Activated gamma-delta T cell treated with Interleukin-2 at 50 U/mL for 16 hours (primary cell): ENCODE measurements at places on chromosomes 2 and 18.

GRCh38 chr2:150043172-150043500, 444.3 kb downstream of the RND3 start:
- DNase-seq: no peak

DNA sequence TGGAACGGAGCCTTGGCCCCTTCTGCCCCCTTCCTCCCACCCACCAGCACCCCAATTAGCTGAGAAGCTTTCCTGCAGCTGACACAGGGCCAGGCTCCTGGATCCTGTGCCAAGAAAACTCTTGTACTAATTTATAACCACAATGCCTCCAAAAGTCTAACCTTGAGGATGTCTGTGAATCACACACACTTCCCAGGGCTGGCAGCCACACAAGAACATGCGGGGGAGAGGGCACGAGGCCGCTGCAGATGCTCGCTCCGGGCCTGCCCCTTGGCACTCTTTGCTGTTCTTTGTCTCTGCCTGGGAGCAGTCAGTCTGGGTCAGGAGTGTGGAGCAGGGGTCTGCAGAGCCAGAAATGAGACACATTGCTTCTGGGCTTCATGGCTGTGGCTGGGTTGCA, 62.7 kb upstream of the KIF5C start:
- DNase-seq: no peak

- DNase-seq: no peak
Observed at GRCh38 chr2:71608034-71608433, 154.7 kb downstream of the DYSF start.

- DNase-seq: no peak
Observed at GRCh38 chr2:155372969-155373368, 674.5 kb downstream of the KCNJ3 start.

- DNase-seq: no peak
Observed at GRCh38 chr2:182716650-182716979, 558 bp downstream of the DNAJC10 start.

DNA sequence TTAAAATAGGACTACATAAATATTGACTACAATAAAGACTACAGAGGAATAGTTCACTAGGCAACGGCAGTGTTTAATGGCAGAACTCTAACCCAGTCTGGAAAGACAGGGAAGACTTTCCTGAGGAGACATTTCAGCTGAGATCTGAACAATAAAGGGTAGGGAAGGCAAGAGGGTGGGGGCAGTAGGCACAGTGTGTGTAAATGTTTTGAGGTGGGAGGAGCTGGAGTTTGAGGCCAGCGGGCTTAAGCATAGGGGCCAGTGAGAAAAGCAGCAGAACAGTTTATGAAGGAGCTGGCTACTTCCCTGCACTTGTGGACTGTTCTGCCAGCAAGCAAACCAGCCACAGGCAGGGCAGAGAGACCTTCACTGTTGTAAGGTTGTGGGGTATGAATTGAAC, 76.6 kb upstream of the UGP2 start:
- DNase-seq: no peak

DNA sequence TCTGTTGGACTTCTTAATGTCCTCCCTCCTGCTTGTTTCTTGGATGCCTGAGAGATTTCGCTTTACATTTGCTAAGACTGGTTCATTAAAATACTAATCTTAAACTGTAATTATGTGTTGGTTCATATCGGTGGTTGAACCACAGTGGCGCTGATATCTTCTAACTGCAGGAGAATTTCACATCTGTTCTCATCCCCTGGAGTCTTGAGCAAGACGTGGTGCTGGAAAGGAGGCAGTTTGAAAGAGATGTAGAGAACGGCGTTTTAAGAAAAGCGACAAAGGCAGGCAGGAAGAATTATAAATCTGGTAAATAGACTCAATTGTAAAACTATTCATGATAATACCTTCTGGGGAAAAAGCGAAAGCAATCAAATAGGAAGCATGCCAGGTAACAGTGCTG, 79.5 kb downstream of the NXPH2 start:
- no peak for DNase-seq

DNA sequence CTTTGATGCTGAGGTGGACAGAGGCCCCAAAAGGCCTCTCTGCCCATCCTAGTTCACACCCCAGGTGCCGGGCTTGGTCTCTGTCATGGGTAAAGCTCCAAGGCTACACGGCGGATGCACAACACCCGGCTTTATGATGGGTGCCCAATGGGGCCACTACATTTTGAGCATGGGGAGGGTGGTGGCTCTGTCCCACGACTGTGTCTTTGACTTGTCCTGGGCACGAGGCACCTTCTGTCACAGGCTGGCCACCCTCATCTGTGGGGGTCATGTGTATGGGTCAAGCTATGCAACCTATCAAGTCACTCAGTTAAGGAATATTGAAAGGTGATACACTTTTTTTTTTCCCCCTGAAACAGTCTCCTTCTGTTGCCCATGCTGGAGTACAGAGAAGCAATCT, 63.7 kb downstream of the EDAR start:
- DNase-seq: no peak

- DNase-seq: no peak
Observed at GRCh38 chr2:48259811-48260210, 270.1 kb upstream of the STON1 start.

GRCh38 chr2:16332681-16333557, 332.7 kb downstream of the CYRIA start:
- DNase-seq: no peak

DNA sequence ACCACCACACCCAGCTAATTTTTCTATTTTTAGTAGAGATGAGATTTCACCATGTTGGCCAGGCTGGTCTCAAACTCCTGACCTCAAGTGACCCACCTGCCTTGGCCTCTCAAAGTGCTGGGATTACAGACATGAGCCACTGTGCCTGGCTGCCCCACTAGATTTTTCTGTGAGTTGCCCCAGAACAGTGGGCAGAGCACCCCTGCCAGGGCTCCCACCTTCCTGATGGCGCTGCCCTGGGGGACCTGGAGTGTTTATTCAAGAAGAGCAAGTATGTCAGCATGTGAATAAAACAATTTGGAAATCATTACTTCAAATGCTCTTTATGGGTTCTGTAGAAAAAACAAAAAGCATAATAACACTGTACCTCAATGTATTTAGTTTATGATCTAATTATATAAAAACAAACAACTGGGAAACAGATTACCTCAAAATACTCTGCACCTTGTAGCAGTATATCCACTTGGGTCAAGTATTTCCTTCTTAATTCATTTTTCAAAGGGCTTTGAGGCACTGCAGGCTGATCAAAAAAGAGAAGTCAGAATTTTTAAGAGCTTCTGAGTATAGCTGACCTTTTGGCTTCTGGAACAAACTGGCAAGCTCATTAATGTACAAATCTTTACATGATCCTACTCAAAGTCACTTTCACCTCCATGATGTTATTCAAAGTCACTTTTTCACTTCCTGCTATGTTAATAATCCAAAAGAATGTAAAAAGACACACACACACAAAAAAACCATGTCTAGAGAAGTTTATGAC, 8.9 kb downstream of the HJURP start:
- DNase-seq: no peak

DNA sequence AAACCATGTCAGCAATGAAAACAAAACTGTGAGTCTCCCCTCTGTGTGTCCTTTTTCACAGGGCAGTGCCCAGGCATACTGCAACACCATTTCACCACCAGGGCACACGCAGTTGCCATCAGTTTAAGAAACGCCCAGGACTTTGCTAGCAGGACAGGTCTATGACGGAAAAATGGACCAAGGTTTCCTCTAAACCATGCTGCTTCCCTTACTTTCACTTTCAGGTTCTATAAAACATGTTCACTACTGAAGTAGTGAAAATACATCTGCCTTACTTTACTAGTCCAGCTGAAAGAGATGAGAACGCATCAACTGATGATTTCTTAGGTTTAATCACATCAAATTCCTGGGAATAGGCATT, 110.5 kb downstream of the TCF4 start:
- no peak for DNase-seq

- DNase-seq: no peak
Observed at GRCh38 chr2:240179941-240180666, 39.6 kb upstream of the OTOS start.

DNA sequence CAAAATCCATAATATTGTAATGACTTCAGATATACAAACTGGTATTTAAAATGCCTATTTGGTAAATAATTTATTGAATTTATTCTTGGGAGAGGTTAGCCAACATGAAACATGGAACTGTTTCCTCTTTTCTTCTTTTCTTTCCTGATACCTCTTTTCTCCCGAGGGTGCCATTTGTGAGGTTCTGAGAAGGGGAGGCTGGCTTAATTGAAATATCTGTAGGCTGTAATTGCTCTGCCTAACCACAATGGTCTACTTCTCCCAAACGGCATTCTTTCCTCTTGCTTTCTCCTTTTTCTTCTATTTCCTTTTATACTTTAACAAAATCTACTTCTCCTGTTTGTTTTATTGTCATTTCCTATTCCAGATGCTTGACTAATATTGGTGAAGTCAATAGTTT, 114.9 kb downstream of the TCF4 start:
- DNase-seq: no peak

DNA sequence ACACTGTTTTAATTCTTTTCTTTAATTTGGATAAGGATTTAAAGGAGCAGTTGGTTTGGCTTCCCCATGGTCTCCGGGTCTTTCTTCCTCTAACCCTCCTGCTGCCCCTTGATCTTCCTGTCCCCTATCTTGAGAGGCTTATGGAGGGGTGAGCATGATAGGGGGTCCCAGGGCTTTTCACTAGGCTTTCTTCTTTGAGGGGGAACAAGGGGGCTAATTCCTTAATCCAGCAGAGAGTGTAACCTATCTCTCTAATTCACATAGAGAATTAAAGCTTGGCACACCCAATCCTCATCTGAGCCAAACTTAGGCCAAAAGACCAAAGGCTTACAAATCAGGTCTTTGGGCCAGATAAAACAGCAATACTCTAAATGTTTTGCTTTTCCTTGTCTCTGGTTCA, 21.5 kb upstream of the C2orf66 start:
- no peak for DNase-seq

DNA sequence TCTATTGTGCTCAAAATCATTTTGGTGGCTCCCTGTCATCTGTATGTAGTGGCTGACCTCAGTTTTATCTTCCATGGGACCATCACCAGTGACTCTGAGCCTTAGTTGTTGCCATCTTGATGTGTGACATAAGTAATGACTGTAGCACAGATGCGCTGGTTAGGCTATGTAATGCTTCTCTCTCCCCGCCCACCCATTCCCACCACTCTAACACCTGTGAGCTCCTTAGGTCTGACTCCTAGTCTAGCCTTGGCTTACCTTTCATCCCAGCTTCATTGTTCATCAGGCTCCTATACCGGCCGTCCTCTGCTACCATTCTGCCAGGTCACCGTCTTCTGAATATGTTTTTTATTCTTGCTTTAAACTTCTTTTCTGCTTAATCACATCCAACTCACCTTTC, 17.2 kb downstream of the MYO1B start:
- DNase-seq: no peak

GRCh38 chr2:38793511-38793910, 15.5 kb downstream of the GEMIN6 start:
- DNase-seq: no peak

- no peak for DNase-seq
Observed at GRCh38 chr18:34592961-34593382, 117.1 kb upstream of the DTNA start.

- DNase-seq: no peak
Observed at GRCh38 chr2:113920996-113921395, 31.1 kb downstream of the ACTR3 start.
